ENCODE measurements at places on chromosomes 5 and 9. TPM values are rescaled to one million over a fixed set of nuclear protein-coding genes. Genes with fewer than 3 reads are reported as not detected.

The CDHR2 gene
- not detected for total RNA-seq

The CCDC180 gene
- total RNA-seq = 1.1 TPM

The ISCA1 gene
- total RNA-seq = 28.0 TPM

The BHMT2 gene
- not detected for total RNA-seq

- DNase-seq = no peak
These were observed 207.1 kb upstream of the VLDLR start for GRCh38 chr9:2414465-2414864.

- no peak for DNase-seq
These were observed 55.4 kb downstream of the SLC27A6 start for GRCh38 chr5:129020683-129021082.

- DNase-seq = no peak
These were observed 519.0 kb upstream of the SEMA6A start for GRCh38 chr5:117093653-117094052.

GRCh38 chr5:142719836-142720370 is 34.0 kb upstream of the FGF1 start:
- peak; percentile 35 for DNase-seq

- peak; percentile 15 for DNase-seq
These were observed 12.8 kb upstream of the PANK3 start for GRCh38 chr5:168592014-168592368.

DNA sequence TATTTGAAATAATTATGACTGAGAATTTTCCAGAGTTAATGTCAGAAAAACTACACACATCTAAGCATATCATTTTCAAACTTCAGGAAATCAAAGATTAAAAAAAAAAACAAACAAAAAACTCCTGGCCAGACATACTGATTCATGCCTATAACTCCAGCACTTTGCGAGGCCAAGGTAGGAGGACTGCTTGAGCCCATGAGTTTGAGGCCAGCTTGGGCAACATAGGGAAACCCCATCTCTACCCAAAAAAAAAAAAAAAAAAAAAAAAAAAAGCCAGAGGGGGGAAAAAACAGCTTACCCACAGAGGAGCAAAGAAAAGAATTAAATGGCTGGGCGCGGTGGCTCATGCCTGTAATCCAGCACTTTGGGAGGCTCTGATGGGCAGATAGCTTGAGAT is 22.4 kb downstream of the EFCAB9 start:
- no peak for DNase-seq

DNA sequence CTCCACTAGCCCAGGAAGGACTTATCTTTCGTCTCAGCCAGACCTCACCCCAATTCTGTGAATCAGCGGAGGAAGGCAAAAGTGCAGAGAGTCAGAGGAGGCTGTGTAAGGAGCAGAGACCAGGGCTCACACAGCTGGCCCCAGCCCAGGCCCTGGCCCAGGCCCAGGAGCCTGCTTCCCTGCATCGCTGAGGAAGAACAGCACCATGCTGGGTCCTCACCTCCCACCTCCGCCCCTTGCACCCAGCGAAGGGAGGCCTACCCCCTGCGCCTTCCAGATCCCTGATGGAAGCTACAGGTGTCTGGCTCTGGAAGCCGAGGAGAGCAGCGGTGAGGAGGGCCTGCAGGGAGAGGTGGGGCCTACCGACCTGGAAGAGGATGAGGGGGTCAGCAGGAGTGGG is 22.3 kb upstream of the SYNPO start:
- DNase-seq = no peak

Data from HFFc6 (cell line).